Gastroesophageal sphincter (tissue), 4 donors: ENCODE measurements at places on chromosomes 1 and 21.

DNA sequence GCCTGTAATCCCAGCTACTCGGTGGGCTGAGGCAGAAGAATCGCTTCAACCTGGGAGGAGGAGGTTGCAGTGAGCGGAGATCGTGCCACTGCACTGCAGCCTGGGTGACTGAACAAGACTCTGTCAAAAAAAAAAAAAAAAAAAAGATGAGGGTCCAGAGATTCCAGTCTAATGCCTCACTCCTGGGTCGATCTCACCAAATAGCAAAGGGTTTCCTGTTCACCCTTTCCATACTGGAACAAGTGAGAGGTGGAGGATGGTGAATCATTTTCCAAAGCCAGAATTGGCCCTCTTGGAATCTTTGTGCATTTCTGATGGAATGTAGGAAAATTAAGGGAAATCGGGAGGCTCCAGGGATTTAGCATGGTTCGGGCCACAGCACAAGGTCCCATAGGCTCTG lies 58.1 kb upstream of the ZNF648 start:
- ATAC-seq = no peak

GRCh38 chr1:245501633-245502032 lies 346.8 kb downstream of the KIF26B start:
- no peak for ATAC-seq

DNA sequence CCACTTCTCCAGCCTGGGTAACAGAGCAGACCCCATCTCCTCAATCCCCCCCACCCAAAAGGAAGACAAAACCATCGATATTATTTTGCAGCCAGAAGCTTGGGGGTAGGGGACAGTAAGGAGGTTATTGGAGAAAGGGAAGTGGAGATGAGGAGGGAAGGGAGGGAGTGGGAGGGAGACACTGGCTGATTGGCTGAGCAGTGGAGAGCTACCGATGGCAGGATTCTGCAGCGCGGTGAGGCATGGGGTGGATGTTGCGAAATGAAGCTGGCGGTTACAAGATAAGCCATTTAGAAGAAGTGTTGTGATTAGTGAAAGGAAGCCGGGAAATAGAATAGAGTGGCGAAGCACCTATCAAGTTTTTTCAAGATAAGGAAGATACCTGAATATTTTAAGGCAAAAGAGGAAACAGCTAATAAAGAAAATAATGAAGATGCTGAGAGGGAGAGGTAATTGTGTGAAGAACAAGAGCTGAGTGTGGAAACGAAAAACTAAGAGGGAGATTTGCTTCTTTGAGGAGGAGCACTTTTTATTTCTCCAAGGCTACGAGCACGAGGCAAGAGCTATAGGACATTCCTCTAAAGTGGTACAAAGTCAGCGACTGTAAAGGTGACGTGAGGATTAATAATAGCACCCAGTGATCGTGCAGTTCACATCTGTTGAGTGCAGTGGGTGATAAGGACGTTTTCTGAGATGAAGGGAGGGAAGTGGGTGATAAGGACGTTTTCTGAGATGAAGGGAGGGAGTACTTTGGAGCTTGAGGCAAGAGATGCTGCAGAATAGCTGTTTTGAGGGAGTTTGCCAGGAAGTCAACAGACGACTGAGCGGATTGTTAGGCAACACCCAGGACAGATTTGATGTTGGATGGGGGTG lies 103.2 kb upstream of the KIF26B start:
- ATAC-seq = peak; percentile 47

GRCh38 chr1:109112056-109112651 lies 1.8 kb upstream of the ELAPOR1 start:
- ATAC-seq = no peak

GRCh38 chr1:220894025-220894923 lies 15.0 kb downstream of the HLX start:
- ATAC-seq = no peak

GRCh38 chr1:38371505-38371844 lies 324.9 kb upstream of the POU3F1 start:
- no peak for ATAC-seq

- no peak for ATAC-seq
Observed at GRCh38 chr1:55252942-55253589, 37.9 kb upstream of the USP24 start.

GRCh38 chr1:234214129-234214910 lies 158.9 kb upstream of the COA6 start:
- peak; percentile 25 for ATAC-seq

GRCh38 chr21:45031571-45032191 lies 42.7 kb upstream of the ADARB1 start:
- ATAC-seq = no peak

GRCh38 chr1:8112611-8113261 lies 86.6 kb upstream of the ERRFI1 start:
- no peak for ATAC-seq

DNA sequence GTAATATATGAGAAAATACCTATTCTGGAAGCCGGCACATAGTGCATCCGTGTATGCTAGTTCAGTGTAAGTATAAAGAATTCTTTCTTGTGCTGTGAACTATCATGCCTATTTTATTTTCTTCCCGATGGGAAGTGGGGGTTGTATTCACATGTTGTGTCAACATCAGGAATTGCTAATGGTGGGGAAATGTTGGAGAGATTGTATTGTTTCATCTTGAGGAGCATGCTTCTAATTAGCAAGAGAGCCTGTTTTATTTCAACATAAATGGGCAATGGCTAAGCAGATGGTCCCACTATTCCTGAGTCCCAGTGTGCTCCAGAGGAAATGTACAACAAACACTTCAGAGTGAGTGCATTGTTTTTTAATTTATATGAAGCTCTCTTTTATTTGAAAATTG lies 485.2 kb downstream of the PLPP3 start:
- ATAC-seq = no peak

DNA sequence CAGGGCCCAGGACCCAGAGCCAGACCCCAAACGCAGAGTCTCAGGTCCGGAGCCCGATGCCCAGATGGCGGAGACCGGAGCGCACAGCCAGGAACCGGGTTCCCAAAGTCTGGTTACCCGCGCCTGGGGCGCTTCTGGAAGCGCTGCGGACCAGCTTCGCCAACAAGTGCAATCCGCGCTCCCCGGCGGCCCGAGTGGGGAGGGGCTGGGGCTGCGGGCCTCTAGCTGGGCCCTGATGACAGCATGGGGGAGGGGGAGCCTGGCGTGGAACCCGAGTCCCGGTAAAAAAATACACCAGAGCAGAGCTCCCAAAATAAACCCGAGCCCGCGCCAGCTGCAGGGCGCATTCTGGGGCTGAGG lies 494 bp downstream of the NT5C1A start:
- ATAC-seq = peak; percentile 54

DNA sequence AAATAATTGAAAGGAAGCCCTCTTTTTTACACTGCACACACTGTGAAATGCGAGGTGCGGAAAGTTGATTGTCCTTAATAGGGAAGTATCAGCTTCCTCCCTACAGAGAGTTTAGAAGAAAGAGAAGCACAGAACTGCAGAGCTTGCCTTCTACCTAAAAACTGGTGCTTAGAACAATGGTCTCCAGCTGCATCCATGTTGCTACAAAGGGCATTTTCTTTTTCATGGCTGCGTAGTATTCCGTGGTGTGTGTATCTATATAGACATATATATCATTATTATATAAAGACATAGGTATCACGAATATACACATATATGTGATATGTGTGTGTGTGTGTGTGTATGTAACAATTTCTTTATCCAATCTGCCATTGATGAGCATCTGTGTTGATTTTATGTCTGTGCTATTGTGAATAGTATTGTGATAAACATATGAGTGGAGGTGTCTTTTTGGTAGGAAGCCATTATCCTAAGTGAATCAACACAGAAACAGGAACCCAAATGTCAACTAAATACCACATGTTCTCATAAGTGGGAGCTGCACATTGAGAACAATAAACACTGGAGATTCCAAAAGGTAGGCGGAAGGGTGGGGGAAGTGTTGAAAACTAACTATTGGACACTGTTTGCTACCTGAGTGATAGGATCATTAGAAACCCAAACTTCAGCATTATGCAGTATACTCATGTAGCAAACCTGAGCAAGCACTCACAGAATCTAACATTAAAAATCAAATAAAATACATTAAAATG lies 290.0 kb upstream of the RUNX1 start:
- no peak for ATAC-seq

GRCh38 chr1:53560581-53561502 lies 101.6 kb downstream of the DMRTB1 start:
- ATAC-seq = no peak

DNA sequence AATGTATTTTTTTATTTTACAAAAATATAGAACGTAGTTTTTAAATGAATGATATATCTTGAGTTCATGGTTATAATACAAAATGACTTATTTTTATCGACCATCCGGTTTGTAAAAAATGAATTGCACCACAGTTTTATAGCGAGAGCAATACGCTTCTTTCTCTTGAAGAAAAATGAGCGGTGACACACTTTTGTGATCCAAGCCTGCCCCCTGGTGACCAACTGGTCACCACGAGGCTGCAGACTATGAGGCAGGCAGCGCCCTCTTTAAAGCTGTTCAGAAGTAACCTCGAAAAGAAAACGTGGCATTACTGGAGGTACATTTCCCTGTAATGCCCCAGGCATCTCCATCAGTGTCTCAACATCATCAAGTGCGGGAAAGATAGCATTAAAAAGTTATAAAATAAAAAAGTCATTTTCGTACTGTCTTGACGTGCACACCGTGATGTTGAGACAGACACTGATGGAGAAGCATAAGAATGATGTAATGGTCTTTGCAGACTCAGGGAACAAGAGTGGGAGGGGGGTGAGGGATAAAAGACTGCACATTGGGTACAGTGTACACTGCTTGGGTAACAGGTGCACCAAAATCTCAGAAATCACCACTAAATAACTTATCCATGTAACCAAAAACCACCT lies 734.2 kb upstream of the ADAMTS5 start:
- peak; percentile 84 for ATAC-seq

DNA sequence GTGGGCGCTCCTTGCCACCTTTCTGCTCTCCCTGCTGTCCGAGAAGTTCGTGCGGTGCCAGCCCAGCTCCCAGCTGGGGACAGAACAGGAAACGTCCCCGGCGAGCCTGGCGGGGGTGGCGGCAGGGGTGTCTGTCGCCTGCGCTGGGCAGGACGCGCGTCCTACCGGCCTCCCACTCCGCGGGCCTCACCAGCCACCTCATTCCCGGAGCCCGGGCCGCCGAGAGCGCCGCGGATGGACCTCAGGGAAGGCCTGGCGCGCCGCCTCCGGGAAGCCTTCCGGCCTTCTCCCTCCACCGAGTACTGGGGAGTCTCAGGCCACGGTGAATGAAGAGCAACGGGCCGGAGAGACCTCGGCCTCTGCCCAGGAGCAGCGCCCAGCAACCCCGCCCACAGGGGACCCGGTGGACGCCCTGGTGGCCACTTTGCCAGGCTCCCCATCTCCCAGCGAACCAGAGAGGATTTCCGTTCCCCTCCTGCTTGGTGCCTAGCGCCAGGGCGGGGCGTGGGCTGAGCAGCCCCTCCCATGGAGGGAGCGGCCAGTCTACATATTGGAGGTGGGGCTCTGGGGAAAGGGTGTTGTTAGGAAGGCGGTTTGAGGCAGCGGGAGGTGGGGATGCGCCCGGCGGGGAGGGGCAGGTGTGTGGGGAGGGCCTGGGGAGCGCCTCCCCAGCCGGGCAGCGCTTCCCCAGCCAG lies 9.5 kb upstream of the TNFRSF14 start:
- ATAC-seq = peak; percentile 79

DNA sequence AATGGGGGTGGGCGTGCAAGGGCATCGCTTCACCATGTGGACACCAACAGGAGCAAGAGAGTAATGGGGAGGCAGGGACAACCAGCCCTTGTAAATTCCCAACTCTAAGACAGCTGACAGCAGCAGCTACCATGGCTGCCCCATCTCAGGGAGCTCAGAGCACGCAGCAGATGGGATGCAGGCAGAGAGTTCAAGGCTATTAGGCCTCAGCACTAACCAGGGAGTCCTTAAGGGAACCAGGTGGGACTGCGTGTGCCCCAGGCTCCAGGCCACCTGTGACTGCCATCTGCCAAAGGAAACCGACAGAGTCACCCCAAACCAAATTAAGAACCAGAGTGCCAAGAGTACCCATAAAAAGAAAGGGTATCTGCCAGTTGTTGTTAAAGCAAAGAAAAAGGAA lies 33.7 kb upstream of the PRDM2 start:
- ATAC-seq = no peak

DNA sequence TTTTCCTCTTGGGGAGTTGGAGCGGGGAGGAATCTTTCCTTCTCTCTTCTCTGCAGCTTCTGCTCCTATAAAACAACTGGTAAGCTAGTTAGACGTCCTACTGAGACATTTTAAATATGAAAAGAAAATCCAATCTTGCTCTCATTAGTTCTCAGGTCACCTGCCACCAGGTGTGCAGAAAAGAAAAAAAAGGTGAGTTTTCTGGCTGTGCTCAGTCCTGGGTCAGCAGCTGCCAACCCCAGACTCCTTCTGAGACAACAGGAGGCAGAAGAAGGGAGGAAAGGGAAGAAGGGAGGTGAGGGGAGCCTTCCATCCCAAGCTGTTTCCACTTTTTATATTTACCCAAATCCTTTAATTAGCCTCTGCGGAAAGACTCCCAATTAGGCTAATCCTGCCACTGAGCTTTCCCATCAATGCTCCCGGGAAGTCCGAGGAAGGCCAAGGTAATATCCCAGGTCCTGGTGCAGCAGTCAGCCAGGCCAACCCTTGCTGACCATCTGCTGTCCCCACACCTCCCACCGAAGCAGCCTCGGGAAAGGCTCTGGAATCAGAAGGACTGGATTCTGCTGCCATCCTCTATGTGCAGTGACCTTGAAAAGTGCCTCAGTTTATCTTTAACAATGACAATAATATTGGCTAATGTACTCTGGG lies 33.4 kb downstream of the GLIS1 start:
- ATAC-seq = no peak

- ATAC-seq = no peak
Observed at GRCh38 chr21:37670883-37671282, 245.4 kb downstream of the KCNJ6 start.

GRCh38 chr1:86868477-86868876 lies 45.4 kb downstream of the SELENOF start:
- ATAC-seq = no peak

- no peak for ATAC-seq
Observed at GRCh38 chr1:103489935-103490334, 35.6 kb upstream of the RNPC3 start.

- no peak for ATAC-seq
Observed at GRCh38 chr1:38964140-38964548, 22.5 kb upstream of the RHBDL2 start.

DNA sequence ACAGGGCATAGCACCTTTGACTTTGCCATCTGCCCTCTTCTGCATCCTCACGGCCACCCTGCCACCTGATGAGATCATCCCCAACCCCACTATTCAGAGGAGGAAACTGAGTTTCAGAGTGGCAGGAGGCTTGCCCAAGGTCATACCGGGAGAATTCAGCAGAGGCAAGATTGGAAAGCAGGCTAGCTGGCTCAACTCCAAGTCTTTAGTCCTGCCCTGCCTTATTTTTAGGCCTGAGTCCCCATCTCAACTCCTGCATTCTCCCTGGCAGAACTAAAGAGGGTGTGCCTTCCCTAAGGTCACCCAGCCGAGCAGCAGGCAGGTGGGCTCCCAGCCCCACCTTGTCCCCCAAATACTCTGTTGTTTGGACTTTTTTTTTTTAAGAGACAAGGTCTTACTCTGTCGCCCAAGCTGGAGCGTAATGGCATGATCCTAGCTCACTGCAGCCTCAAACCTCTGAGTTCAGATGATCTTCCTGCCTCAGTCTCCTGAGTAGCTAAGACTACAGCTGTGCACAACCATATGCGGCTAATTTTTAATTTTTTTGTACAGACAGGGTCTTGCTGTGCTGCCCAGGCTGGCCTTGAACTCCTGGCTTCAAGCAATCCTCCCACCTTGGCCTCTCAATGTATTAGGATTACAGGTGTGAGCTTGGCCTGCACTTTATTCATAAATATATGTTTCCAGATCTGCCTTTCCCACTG lies 13.8 kb upstream of the FGR start:
- no peak for ATAC-seq
